ENCODE measurements at places on chromosomes 6 and 20. TPM values are rescaled to one million over a fixed set of nuclear protein-coding genes. Genes with fewer than 3 reads are reported as not detected.

- no peak for ATAC-seq
Observed at GRCh38 chr20:43916073-43916880, 1.6 kb downstream of the TOX2 start.

- peak; percentile 75 for ATAC-seq
Observed at GRCh38 chr6:31651602-31652191, 764 bp downstream of the BAG6 start.

DNA sequence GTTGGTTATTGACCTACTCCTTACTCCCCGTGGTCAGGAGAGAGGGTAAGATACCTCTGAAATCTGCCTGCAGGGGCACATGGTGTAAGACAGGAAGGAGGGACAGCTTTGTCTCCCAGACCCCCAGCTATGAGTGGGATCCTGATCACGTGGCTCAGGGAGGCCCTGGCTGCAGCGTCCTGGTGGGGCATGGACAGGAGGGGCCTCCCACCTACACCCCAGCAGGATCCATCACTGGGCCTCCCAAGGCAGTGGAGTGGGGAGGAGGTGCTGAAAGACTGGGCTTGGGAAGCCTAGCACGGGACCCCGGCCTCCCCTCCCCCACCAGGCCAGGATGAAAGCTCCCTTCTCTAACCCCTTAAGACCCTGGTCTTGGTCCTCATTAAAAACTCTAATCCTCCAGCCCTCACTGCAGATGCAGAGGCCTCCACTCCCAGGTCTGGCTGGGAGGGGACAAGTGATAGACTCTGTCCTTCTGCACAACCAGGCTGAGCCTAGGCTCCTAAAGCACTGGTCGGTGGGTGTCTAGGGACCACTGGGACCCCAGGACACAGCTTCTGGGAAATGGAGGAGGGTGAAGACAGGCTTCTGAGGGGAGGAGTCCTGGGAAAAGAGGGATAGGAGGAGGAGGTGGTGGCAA lies 29.6 kb upstream of the VEGFA start:
- ATAC-seq, result no peak

Gene EDN3
- 9.7 TPM for total RNA-seq

Gene EMILIN3
- 3.6 TPM for total RNA-seq

Gene HLA-DRB5
- 50.6 TPM for total RNA-seq

- no peak for ATAC-seq
Observed at GRCh38 chr6:40436685-40437604, 150.2 kb downstream of the LRFN2 start.

Gene TCEA2
- 31.4 TPM for total RNA-seq

- ATAC-seq, result no peak
Observed at GRCh38 chr6:5478380-5478779, 217.1 kb downstream of the FARS2 start.
